ENCODE measurements at places on chromosomes 4 and X.

- DNase-seq: peak; percentile 12
These were observed 613 bp downstream of the GLRB start for GRCh38 chr4:157076578-157076947.

DNA sequence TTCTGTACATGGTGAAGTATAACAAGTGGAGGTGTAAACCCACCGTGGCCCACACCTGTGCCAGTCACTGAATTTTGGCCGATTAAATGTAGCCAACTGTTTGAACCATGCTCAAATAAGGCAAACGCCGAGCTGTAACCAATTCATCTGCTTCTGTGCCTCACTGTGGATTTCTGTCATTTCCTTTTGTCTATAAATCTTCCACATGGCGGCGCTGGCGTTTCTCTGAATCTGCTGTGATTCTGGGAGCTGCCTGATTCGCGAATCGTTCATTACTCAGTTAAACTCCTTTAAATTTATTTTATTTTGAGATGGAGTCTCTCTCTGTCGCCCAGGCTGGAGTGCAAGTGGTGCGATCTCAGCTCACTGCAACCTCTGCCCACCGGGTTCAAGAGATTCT, 19.2 kb downstream of the SUPT20HL2 start:
- DNase-seq: peak; percentile 30

GRCh38 chrX:53547668-53548067, 113.5 kb upstream of the HSD17B10 start:
- no peak for DNase-seq

DNA sequence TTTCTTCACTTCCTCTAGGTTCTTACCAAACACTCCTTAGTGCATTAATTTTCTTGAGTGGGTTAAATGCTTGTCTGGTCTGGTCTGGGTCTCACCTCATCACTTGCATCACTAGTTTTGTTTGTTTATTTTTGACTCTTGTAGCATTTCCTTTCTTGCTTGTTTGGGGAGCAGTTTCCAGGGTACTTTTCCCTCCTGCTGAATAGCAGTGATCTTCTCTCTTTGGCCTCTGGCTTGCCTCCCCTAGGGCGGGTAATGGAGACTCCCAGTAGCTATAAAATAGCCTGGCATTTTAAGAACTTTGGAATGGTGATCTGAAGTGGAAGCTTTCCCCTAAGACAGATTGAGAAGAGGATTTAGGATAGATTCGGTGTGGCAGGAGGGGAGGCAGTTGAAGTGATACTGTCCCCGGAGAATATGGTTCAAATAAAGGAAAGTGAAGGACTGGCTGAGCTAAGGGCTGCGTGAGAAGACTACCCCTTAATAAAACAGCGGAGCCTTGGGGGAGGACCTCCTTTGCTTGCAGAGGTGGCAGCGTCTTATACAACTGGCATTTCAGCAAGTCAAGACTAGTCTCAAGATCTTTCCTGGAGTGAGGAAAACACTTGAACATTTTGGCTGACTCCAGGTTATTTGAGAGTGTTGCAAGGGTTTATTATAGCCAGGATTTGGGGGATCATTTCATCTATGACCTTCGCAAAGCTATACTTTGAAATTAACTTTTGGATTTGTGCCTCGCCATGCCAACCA, 190.6 kb downstream of the FRAS1 start:
- no peak for DNase-seq

GRCh38 chrX:109959356-109959871, 43.5 kb upstream of the TMEM164 start:
- no peak for DNase-seq

- DNase-seq: no peak
These were observed 96.5 kb upstream of the PUDP start for GRCh38 chrX:7244405-7244804.

DNA sequence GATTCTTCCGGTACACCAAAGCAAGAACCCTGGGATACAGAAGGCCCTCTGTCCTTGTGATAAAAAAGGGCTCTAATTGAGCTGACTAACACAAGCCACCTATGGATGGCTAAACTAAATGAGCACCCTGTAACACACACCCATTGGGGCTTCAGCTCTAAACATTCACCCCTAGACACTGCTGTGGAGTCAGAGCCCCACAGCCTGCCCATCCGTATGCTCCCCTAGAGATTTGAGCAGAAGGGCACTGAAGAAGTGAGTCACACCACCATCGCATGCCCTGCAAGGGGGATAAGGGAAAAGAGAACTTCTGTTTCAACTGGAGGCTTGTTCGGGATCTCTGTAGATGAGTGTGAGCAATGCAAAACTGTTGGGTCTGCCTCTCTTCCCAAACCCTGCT, 545.2 kb downstream of the KCTD8 start:
- no peak for DNase-seq

GRCh38 chrX:151006410-151007109, 23.4 kb downstream of the HMGB3 start:
- DNase-seq: no peak

DNA sequence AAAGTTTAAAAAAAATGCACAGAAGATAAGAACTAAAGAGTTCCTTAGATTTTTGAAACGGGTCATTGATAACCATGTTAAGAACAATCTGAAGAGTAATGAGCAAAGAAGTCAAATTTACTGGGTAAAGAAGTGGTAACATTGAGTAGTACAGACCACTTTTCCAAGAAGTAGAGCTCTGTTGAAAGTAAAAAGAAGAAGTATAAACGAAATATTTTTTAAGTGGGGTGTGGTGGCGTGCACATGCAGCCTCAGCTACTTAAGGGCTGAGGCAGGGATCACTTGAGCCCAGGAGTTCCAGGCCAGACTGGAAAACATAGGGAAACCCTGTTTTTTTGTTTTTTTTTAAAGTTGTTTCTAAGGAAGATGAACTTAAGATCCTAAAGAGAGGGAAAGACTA, 68.5 kb downstream of the UBA6 start:
- no peak for DNase-seq

GRCh38 chr4:130814896-130815295, 1718.9 kb downstream of the C4orf33 start:
- DNase-seq: no peak

DNA sequence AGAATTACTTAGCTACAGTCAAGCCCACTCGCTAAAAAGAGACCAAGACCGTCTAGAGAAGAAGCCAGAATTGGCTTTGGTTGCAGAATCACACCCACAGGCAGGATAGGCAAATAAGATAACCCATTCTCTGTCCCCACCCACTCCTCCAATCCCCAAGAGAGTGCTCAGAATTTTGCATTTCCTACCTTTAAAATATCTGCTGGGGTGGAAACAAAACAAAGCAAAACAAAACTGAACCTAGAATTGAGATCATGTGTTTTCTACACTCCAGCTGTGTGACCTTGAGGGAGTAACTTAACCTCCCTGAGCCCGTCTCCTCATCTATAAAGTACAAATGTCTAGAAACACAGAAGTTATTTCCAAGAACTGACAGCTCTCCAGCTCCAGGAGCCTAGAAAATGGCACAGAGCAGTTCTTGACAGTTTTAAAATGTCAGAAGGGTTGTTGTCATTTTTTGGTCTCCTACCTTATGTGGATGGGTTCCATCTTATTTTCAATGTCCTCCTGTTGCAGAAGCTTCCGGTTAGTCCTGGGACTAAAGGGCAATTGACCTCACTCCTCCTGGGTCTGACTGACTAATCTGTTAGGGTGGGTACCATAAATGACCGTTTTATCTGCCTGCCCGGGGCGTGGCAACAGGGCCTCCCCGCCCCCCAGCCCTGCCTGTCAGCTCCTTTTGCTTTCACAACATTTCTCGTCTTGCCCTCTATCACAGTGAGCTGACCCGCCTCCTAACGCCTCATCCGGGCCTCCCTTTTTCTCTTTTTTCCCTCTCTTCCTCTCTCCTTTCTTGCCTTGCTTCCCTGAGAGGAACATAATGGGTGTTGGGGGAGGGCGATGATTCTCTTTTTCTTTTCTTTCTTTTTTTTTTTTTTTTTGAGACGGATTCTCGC, 114.0 kb downstream of the RBM47 start:
- no peak for DNase-seq

DNA sequence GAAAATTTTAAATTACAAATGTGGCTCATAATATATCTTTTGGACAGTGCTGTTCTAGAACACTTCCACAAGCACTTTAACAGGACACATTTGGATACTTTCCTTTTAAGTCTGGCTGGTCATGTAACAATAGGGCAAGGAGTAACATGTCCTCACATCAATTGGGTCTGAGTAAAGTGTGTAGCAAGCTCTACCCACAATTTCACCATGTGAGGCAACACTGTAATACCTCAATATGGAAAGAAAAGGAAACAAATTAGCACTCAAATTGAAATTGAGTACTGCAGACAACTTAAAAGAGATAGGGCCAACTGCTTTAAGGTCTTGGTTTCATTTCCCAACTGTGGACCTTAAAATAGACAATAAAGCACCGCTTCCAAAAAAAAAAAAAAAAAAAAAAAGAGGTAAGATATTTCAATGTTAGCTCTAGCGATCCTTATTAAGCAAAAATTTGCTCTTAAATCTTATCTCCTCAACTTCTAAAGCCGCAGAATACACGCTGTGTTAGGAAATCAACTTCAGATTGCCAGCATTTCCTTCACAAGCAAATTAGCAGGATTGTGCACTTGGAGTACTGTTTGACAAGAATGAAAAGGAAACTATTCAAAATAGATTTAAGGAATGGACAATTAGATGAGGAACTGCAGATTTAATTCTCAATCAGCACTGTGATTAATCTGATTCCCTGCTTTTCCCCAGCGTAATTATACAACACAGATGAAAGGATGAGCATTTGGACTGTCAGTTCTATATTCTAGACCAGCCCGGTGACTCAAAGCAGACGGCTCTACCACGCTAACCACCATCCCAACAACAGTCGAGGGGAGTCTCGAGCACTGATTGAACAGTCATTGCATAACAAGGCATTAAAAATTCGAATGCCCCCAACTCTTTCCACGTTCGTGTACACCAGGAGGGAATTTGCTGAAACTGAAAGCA, 1.6 kb downstream of the CASK start:
- DNase-seq: peak; percentile 11

DNA sequence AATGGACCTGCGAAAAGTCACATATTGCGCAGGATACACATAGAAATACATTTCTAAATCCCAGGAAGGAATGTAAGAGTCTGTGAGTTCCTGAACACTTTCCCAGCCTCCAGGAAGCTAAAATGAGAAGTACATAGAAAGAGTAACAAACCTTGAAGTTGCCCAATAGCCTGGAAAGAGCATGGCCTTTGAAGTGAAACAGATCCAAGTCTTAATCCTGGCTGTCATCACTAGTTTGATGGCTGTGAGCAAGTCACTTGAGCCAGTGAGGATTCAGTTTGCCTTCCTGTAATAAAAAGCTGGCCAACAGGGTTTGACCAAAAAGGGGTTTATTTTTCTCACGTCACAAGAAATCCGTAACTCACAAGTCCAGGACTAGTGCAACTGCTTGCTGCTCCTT, 69.8 kb downstream of the ARHGEF38 start:
- peak; percentile 38 for DNase-seq

DNA sequence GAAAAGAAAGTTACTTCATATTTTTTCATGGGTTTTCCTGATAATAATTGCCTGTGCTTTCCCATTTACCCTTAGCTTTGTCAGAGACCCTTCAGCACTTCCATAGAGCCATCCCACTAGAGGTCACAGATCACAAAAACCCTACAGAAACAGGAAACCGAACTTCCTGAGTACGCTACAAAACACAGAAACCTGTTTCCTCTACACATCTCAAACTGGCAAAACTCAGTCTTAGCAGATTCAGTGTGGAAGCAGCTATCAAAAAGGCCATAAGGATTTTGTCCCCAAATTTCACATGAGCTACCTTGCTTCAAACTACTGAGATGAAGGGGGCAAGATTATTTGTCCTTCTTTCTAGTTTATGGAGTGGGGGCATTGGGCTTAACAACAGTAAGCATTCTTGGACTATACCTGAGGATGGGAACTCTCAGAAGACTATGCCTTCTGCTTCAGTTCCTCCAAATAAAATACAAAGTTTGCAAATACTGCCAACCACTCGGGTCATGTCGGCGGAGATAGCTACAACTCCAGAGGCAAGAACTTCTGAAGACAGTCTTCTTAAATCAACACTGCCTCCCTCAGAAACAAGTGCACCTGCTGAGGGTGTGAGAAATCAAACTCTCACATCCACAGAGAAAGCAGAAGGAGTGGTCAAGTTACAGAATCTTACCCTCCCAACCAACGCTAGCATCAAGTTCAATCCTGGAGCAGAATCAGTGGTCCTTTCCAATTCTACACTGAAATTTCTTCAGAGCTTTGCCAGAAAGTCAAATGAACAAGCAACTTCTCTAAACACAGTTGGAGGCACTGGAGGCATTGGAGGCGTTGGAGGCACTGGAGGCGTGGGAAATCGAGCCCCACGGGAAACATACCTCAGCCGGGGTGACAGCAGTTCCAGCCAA, at the start of gene MMRN1:
Gene MMRN1, plus strand, starts transcription at position 206 of the 902 bp plus-strand sequence. Its CDS starts 118 bp downstream, at position 324.
- DNase-seq: no peak

GRCh38 chr4:99828477-99828876, 11.8 kb downstream of the DAPP1 start:
- DNase-seq: no peak

DNA sequence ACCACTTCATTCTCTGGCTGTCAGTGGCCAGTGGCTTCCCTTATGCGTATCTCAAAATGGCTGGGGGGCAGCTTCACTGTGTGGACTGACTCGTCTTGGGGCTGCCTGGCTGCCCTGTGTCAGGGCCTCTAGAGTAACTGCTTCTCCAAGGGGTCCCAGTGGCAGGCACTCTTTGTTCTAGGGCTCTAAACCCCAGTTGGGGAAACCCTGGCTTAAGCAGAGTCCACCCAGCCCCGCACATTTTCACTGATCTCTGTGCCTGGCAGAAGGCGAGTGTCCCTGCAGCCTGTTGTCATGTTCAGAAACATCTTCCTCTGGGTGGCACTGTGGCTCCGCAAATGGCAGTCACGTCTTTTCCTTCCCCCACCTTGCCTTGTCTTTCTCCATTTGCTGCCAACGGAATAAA, 59.7 kb downstream of the NBDY start:
- DNase-seq: no peak

GRCh38 chrX:128438082-128438481, 385.9 kb upstream of the ACTRT1 start:
- DNase-seq: no peak

- DNase-seq: peak; percentile 12
These were observed 18.6 kb upstream of the TEX13B start for GRCh38 chrX:108000751-108001150.

DNA sequence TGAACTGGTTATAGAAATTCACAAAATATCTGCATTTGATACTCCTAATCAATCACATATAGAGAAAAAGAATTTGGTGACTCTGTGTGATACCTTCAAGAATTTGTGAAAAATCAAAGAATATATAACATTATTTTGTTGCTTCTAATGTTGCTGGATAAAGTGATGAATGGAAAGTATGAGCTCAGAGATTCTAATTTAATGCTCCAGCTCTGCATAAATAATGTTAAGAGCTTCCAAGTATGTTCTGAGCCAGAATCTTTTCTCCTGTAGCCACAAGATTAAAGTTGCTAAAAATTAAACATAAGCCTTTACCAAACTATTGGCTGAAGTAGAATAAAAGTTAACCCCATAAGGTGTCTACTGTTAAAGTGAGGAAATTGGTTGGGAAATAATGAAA, 294.7 kb upstream of the CT83 start:
- no peak for DNase-seq

- DNase-seq: no peak
These were observed 104.4 kb downstream of the HHIP start for GRCh38 chr4:144750348-144750747.
